Activated naive CD8-positive, alpha-beta T cell treated with anti-CD3 and anti-CD28 coated beads, Interleukin-2, amount 10 ng/mL, durations not matched to agents 7 days and 5 days (primary cell): ENCODE measurements at places on chromosomes 16 and 17. TPM values are rescaled to one million over a fixed set of nuclear protein-coding genes. Genes with fewer than 3 reads are reported as not detected.

- no peaks in the 10 kb centered on the region for H3K4me1 ChIP-seq
- H3K36me3 ChIP-seq = no peaks in the 10 kb centered on the region
- H3K4me3 ChIP-seq = no peak overlapping the region
- H3K27ac ChIP-seq = no peak overlapping the region
- no peak for DNase-seq
- H3K27me3 ChIP-seq = no peaks in the 10 kb centered on the region
Measured at GRCh38 chr16:86982347-86982596, 334.9 kb downstream of the C16orf95 start.

DNA sequence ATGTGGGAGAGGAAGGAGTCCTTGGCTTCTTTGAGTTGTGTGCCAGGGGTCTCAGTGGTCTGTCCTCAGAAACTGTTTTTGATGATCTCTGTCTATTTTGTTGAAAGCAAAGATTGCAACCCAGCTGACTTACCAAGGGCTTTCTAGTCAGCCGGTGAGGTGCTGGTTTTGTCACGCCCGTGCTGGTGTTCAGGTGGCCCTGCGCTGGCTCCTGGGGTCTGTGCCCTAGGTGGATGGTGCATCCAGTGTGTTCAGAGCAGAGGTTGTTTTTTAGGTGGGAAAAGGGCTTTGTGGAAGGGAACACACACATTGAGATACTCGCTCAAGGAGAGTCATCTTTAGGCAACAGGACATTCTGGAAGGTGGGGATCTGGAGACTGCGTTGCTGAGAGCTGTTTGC, 51.0 kb downstream of the BANP start:
- H3K4me1 ChIP-seq = peaks cover 3% of the 10 kb centered on the region
- H3K4me3 ChIP-seq = no peak overlapping the region
- H3K36me3 ChIP-seq = peaks cover 10% of the 10 kb centered on the region
- DNase-seq = no peak

DNA sequence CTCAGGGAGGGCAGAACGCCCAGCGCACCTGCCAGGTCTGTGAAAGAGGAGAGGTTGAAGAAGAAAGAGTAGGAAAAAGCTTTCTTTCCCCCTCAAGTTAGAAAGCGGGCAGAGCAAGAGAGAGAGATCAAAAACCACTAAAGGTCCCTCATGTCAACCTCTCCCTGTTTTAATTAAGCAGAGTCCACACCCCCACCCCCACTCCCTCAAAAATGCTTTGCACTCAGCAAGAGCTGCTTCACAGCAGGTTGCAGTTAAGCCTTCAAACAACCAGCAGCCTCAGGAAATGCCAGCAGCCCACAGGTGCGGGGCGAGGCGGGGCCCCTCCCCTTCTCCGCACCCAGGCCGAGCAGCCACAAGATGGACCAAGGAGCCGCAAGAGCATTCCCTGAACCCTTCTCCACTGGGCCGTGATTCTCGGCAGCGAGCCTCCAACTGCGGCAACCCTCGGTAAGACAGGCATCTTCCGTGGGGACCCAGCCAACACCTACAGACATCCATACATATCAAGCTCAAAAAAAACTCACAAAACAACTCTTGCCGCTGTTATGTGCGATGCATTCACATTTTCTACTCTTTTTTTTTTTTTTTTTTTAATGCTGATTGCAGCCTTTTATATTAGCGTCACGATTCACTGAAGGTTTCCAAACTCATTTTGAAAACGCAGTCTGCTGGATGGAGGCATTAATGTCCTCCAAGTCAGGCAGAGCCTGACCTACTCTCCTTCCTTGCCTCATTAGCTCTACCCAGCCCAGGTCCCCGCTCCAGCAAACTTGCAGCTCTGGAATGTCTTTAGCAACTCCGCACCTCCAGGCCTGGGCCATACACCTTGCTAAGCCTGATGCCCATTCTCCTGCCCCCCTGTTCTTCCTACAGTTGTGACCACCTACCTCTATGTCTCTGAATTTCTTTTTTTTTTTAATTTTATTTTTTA, 66.1 kb downstream of the AXIN2 start:
- H3K36me3 ChIP-seq = no peaks in the 10 kb centered on the region
- no peak overlapping the region for H3K27ac ChIP-seq
- H3K4me1 ChIP-seq = peaks cover 6% of the 10 kb centered on the region
- peak overlapping the region; percentile 16 for H3K4me3 ChIP-seq
- peaks cover 10% of the 10 kb centered on the region for H3K27me3 ChIP-seq
- no peak for DNase-seq

- H3K27me3 ChIP-seq = no peaks in the 10 kb centered on the region
- peak overlapping the region; percentile 64 for H3K4me3 ChIP-seq
- peaks cover 15% of the 10 kb centered on the region for H3K4me1 ChIP-seq
- peak overlapping the region; percentile 73 for H3K27ac ChIP-seq
- peaks cover 3% of the 10 kb centered on the region for H3K36me3 ChIP-seq
Measured at GRCh38 chr16:2486645-2487516, 12.0 kb downstream of the TBC1D24 start.

Gene ABCC6
- not detected for total RNA-seq
